ENCODE measurements at places on chromosomes 11 and 22. TPM values are rescaled to one million over a fixed set of nuclear protein-coding genes. Genes with fewer than 3 reads are reported as not detected.

The PDE2A gene
- total RNA-seq: 2.1 TPM

The TMEM121B gene
- total RNA-seq: 0.16 TPM

The C11orf97 gene
- total RNA-seq: not detected

The ADORA2A gene
- total RNA-seq: 0.73 TPM

The OR4A16 gene
- total RNA-seq: not detected

Data from A549 treated with dexamethasone at 1 μM for 4 hours (cell line).